ENCODE measurements at places on chromosomes 12 and 14.

GRCh38 chr14:104171029-104171697 is 32.8 kb downstream of the KIF26A start:
- no peak for DNase-seq

DNA sequence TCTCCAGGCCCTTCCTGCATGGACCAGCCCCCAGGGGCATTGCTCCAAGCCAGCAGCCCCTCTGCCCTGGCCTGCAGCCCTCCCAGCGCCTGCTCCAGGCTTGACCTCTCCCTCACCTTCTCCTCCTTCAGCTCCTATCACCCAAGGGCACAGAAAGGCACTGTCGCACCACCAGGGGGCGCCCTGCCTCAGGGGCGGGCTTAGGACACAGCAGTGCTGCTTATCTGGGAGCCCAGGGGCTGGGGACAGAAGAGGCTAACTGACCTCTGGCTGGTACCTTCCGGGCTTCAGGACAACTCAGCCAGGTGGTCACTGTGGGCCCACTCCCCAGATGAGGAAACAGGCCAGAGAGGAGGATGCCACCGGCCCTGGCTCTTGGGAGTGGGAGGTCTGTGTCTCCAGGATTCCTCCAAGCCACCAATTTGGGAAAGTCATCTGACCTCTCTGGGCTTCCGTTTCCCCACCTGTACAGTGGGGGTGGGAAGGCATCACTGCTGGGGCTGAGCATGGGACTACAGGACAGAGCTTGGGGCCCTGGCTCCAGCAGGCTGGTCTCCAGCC is 25.3 kb upstream of the GPR132 start:
- peak; percentile 83 for DNase-seq

GRCh38 chr14:104936361-104937155 is 11.9 kb downstream of the PLD4 start:
- no peak for DNase-seq

- no peak for DNase-seq
Measured at GRCh38 chr12:103181366-103182152, 224.1 kb downstream of the ASCL1 start.

DNA sequence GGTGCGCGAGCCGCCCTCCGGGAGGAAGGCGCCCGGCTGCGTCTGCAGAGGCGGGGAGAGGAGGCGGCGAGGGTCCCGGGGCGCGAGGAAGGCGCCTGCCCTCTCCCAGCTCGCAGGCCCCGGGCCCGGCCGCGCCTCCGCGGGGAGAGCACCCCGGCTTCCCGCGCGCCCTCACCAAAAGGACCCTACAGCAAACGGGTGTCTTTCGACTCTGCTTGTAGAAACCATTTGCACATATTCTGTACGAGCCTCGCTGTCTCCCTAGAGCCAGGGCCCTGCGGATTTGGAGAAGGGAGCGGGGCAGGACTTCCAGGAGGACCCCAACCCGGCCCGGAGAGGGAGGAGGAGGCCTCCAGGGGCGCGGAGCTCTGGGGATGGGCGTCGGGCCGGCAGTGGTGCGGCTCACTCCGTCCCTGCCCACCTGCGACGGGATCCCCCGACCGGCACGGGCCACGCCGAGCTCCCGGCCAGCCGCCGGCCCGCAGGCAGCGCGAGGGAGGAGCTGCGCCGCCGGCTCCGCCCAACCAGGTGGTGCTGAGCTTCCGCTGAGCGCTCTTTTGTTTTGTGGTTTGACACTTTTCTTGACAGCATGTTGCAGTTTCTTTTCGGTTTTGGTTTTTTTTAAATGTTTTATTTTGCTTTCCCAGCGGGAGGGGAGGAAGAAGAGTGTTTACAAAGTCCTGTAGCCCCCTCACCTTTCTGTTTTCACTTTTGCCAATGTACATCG is 103.3 kb upstream of the FKBP4 start:
- peak; percentile 23 for DNase-seq

GRCh38 chr12:50072198-50072907 is 12.8 kb upstream of the SMARCD1 start:
- DNase-seq: no peak

DNA sequence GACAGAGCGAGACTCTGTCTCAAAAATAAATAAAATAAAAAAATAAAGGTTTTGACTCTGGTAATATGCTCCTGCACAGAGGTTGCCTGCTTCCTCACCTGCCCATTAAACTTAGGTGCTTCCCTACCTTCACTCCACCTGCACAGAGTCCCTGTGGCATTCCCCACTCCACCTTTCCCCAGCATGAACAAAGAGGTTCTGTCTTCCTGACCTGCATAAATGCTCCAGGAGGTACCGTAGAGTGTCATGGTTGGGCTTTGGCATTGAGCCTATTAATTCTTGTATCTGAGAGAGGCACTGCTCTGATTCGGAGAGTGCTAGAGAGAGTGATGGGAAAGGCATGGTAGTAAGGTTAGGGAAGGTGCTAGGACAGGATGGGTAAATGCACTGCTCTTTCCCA is 6.3 kb downstream of the ARHGAP9 start:
- no peak for DNase-seq

GRCh38 chr14:73888460-73888725 is 1.7 kb downstream of the ZNF410 start:
- no peak for DNase-seq

DNA sequence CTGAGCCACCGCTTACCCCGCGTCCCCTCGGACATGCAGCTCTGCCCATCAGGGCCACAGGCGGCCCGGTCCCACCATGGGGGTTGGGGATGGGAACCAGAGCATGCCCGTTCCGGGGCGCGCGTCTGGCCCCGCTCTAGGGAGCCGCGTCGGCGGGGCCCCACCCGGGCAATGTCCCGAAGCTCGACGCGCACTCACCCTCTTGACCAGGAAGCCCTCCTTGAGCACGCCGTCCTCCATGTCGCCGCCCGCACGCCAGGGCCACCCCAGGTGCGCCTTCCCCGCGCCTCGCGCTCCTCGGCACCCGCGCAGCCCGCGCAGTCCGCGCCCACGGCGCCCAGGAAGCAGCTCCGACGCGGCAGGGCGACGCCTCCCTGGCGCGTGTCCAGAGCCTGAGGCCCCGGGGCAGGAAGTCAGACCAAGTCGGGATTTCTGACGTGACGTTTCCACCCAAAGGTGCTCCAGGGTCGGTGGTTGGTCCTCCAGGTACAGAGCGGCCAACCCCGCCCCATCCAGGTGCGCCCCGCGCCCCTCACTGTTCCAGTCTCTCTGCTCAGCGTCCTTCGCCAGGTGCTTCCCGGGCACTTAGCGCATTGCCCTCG is at the start of gene PLEK2:
PLEK2 (minus strand) TSS at position 346 of the 602 bp plus-strand sequence; CDS start at position 240, 106 bp downstream.
- peak; percentile 26 for DNase-seq

DNA sequence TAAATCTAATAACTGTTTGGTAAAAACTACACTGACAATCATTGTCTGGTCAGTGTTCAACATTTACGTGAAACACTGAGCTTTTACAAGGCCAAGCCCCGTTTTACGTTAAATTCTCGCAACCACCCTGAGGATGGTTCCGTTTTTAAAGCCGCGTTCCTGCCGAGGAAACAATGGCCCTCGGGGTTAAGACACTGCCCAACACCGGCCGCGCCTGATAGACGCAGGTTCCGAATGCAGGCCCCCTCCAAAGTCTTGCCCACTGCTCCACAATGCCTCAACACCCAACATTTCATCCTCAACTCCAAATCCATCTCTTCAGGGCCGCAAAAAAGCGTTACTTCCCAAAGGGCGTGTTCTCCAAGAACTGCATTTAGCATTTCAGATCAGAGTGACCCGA is 953 bp upstream of the SNRPF start:
- DNase-seq: no peak
